Caudate nucleus (tissue), 63 donors: ENCODE measurements at places on chromosomes 4 and X.

DNA sequence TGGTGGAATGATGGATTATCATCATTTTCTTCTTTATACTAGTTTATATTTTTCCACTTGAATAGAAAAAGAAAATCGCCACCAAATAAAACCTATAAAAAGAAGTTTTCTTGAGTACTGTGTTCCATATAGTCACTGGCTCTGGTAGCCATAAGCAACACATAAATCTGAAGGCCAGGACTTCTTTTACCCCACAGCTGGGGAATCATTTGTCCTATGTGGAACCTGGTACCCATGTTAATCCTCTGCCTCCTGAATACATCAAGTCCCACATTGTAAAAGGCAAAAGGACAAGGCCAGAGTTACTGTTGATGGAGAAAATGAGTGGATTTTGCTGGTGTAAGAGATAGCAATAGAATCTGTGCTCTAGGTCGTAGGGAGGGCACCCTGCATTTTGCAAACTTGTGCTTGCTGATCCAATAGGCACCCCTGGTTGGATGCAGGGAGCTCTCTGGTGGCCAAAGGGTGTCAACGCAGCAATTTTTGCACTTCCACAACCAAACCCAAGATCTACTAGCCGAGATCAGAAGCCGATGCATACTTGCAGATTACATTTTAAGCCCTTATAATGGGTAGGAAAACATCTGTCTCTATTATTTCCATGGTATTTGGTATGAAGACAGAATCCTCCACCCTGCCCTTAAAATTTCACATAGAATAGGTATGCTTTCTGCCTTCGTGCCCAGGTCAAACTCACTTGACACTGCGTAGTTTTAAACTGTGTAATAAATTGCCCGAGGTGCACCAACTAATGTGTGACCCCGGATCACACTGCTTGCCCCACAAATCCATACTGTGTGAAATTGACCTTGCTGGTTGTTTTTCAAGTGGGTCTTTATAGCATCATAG lies 146.2 kb upstream of the SCML1 start:
- DNase-seq: no peak

DNA sequence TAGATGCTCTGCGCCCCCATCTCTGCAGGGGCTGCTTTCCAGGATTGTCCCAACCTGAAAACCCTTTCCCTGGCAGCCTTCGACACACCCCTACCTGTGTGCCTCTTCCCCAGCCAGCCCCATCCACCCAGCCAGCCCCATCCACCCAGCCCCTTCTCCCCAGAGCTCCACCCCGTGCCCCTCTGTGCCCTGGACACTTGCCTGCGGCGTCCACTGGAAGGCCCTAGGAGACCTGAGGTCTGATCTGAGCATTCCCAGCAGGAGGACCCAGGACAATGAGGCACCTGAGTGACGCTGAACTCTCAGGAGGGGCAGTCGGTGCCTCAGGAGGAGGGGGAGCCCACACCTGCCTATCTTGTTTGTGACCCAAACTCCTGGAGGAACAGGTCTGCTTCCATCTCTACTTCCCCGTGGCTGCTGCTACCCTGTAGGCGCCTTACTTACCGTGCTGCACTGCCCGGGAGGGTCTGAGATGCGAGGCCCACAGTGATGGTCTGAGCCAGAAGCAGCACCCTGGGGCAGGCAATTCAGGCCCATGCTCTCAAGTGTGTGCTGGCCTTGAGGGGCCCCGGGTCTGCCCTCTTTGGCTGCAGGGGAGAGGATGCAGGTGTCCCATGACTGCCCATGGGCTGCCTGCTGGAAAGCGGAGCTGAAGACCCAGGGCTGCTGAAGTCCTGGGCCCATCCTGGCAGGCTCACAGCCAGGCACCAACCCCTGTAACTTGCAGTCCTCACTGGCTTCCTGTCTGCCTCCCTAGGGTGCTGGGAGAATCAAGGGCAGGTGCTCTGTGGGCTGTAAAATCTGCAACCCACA lies 4.9 kb downstream of the LRPAP1 start:
- no peak for DNase-seq

GRCh38 chr4:88091378-88091777 lies 67.1 kb downstream of the ABCG2 start:
- DNase-seq: no peak

DNA sequence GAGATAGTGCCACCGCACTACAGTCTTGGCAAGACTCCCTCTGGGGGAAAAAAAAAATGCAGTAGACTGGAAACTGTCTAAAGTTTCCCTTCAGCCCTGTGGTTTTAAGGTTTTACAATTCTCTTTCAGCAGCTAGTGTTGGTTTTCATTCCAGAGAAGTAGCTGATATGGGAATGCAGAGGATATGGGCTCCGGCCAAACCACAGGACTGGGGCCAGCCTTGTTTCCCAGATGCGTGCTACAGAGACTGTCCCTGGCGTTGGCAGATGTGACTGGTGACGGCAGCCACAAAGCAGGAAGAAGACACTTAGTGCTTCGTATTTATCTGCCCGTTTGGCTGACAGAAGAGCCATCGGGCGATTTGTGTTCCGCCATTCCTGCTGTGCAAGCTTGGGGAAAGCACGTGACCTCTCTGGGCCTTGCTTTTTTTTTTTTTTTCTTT lies 43.2 kb downstream of the ZBTB49 start:
- DNase-seq: no peak

DNA sequence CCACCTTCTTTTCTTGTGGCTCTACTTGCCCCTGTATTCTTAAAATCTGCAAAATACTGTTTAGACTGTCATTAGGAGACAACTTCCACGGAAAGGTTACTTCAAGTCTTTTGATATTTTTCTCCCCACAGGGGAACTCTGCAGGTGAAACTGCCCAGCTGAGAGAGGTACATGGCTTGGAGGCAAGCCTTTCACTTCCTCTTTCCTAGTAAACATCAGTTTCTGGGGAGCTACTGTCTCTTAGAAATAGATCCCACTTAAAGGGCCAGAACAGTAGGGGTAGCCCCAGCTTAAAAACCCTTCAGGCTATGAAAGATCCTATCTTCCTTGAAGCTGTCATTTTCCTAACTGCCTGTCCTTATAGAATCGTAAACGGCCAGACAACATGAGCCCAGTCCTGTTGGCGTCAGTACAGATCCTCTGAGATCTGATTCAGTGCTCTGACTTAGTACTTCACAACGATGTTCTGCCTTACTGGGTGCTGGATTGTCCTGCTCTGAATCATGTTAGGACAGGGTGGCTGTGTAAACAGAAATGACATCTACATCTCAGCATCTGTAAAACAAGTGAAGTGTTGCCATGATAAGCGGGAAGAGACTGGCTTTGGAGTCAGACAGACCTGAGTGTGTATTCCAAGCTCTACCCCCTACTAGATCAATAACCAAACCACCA lies 102.1 kb downstream of the ITIH6 start:
- no peak for DNase-seq

GRCh38 chrX:13103188-13103913 lies 58.9 kb upstream of the FAM9C start:
- no peak for DNase-seq

DNA sequence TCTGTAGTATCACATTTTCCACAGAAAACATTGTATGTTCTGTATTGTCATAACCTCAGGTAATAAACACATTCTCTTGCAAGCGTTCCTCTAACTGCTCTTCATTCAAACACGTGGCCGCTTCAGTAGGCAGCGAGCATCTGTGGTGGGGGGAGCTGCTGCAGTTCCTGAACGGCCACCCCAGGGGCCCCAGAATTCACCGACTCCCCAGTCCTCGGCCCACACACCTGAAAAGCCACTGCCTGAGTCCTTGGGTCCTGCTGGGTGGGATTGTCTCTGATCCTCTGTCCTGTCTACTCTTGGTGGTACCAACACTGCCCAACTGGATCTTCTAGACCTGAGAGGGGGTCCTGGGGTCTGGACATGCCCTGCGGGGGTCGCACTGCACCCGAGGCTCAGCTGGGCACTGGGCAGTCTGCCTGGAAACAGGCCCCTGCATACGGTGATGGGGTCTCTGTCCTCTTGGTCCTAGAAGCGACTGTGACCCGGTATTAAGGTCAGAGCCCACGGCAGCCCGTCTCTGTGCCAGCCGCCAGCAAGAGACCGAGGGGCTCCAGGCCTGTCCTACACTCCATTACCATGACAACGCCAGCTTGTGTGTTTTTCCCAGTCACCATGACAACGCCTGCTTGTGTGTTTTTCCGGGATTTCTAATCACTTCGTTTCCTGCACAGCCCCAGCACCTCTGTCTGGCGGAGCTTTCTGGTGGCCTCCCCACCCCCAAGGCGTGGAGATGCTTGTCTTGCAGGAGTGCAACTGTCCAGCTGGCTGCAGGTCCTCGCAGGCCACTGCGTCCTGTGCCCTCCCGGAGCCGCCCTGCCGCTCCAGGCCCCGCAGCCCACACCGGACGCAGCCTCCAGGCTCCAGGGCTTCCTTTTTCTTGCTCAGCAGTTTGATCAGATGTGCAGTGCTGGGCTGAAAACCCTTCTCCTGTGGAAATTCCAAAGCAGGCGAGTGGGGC lies 16.0 kb downstream of the CTBP1 start:
- DNase-seq: no peak

DNA sequence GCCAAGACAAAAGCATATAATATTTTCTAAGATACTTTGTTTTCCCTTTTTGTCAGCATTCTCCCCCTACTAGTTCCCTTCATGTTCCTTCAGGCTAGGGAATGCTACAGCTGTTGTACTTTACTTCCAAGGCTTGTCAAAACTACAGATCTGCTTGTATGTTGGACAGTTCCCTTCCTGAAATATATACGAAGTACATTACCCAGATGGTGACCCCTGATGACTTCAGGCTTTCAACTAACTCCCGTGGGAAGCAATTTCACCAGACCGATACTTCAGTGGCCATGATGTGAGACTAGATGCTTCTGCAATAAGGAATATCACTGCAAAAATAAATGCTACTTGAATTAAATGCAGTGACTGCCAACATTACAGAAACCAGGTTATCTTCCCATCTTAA lies 332.8 kb downstream of the SH2D1A start:
- no peak for DNase-seq

DNA sequence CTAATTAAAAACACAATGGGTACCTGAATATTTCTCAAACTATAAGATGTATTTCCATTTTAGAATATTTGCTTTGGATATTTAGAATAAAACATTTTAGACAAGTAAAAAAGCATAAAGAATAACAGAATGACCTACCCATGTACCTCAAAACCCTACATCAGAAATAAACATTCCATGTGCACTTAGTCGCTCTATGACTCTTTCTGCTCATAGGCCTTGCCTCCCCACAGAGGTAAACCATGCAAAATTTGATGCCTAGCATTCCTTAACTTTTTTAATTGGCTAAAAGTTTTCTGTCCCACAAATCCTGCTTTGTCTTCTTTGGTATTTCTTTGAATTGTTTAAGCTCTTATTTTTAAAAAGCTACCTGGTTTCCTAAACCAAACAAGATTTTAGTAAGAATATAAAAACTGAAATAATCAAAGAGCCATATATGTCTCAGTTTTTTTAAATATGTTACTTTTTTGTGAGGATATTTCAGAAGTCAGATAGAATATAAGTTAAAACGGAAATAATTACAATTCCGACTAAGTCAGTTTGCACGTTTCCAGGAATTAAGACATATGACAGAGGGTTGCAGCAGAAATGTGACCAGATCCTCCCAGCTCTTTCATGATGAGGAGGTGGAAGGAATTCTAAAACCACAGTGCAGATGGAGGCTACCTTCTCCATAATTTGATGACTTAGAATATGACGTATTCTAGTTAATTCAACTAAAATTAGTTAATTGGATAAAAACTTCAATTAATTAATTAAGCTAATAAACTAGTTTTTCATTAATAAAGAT lies 102.5 kb downstream of the FIP1L1 start:
- no peak for DNase-seq

DNA sequence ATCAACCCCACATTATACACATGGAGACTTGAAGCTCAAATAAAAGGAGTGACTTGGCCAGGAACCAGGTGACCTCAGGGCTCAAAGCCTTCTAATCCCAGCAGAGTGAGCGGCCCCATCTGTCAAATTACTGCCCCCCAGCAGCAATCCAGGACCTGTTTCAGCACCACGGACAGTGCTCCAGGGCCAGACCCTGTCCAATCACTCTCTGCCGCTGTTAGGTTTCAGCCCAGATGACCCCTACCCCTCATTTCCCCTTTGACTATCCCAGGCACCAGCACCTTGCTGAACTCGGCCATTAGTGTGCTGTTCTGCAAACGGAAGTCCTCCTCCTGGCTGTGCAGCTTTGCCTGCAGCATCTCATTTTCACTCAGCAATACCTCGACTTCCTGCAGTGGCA lies 5.1 kb downstream of the GRIPAP1 start:
- DNase-seq: no peak

- no peak for DNase-seq
Observed at GRCh38 chr4:65437102-65437501, 233.2 kb downstream of the EPHA5 start.

DNA sequence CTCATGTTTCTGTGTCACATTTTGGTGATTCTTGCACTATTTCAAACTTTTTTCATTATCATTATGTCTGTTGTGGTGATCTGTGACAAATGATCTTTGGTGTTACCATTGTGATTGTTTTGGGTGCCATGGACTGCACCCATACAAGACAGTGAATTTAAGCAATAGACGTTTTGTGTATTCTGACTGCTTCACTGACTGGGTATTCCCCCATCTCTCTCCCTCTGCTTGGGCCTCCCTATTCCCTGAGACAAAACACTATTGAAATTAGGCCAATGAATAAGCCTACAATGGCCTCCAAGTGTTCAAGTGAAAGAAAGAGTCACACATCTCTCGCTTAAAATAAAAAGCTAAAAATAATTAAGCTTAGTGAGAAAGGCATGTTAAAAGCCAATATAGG lies 60.2 kb downstream of the BANK1 start:
- DNase-seq: no peak

GRCh38 chrX:39592776-39593175 lies 505.0 kb downstream of the BCOR start:
- DNase-seq: no peak

- no peak for DNase-seq
Observed at GRCh38 chrX:24999511-24999910, 16.3 kb downstream of the ARX start.

DNA sequence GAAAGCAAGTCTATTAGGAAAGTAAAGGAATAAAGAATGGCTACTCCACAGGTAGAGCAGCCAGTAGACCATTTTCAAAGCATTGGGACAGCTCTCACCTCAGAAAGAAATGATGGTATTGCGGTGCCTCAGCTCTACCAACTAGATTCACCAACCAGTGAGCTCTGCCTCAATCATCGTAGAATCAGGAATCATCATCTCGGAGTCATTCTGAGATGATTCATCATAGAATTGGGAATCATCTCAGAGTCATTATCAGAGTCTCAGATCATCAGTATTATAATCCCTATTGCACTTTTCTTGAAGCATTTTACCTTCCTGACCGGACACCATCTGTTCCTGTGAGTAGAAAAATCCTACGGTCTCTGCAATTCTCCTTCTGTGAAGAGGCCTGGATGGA lies 17.5 kb upstream of the SAT1 start:
- no peak for DNase-seq

- no peak for DNase-seq
Observed at GRCh38 chr4:40976343-40976742, 226.6 kb downstream of the NSUN7 start.

DNA sequence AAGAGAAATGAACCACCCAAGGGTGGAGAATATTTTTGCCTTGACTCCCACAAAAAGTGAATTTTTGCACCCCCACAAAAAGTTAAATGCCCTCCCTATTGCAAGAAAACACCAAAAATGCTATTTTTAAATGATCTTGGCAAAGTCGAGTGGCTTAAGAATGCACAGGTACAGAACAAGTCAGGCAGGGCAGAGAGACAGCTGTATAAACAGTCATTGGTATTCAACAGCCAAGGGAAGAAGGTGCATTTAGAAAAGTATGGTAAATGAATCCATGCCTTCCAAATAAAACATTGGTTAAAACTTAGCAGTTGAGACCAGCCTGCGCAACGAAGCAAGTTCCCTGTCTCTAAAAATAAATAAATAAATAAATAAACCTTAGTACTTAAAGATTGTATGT lies 169.3 kb downstream of the CHIC2 start:
- no peak for DNase-seq

- no peak for DNase-seq
Observed at GRCh38 chr4:16262188-16262587, 35.9 kb upstream of the TAPT1 start.
